ENCODE measurements at places on chromosomes 7 and 10.

GRCh38 chr7:35004531-35005095, 32.7 kb downstream of the DPY19L1 start:
- no peak for DNase-seq

GRCh38 chr7:28095231-28095630, 85.4 kb downstream of the JAZF1 start:
- no peak for DNase-seq

DNA sequence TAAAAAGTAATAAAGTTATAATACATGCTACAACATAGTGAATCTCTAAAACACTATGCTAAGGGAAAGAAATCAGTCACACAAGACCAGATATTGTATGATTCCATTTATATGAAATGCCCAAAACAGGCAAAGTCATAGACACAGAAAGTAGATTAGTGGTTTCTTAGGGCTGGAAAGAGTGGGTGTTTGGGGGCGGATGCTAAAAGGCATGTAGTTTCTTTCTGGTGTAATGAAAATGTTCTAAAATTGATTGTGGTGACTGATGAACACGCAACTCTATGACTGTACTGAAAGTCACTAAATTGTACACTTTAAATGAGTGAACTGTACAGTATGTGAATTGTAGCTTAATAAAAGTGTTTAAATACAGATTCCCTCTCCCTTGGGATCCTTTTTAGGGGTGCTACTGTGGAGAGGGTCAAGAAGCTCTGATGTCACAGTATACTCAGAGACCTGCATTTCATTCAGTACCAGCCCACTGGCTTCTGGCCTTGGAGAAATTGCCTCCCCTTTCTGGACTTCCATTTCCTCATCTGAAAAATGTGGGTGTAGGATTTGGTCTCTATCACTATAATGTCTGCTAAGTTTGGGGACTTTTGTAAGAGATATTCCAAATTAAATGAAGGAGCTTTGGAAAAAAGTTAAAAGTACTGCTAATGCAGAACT, 46.4 kb downstream of the AOAH start:
- DNase-seq = no peak

DNA sequence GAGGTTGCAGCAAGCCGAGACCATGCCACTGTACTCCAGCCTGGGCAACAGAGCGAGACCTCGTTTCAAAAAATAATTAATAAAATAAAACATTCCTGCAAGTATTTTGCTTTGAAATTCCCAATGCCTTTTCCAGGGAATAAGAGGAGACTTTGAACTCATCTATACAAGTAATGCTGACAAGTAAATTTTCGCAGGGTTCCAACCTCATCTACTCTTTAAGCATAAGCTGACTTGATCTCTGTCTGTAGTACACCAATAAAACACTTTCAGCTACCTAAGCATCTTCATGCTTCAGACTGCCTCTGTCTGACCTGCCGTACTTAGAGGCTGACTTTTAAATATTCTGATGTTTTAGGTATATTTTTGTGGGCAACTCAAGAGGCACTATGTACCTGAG, 13.7 kb upstream of the BEND7 start:
- no peak for DNase-seq

DNA sequence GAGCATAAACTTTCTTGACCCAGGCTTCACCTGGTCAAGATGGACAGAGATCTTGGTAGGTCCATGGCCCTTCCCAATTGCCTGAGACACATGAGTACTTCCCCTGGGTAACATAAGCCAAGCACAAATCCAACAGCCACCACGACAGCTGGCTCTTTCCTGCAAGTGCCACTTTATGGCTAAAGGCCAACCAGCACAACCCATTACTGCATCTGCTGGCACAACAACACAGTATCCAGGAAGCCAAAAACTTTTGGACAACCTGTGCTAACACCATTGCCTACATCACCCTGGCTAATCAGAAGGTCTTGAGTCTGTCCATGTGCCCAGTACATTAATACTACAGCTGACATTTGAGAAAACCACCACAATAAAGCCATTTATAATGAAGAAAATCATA, 548.0 kb upstream of the SEMA3D start:
- DNase-seq = no peak

DNA sequence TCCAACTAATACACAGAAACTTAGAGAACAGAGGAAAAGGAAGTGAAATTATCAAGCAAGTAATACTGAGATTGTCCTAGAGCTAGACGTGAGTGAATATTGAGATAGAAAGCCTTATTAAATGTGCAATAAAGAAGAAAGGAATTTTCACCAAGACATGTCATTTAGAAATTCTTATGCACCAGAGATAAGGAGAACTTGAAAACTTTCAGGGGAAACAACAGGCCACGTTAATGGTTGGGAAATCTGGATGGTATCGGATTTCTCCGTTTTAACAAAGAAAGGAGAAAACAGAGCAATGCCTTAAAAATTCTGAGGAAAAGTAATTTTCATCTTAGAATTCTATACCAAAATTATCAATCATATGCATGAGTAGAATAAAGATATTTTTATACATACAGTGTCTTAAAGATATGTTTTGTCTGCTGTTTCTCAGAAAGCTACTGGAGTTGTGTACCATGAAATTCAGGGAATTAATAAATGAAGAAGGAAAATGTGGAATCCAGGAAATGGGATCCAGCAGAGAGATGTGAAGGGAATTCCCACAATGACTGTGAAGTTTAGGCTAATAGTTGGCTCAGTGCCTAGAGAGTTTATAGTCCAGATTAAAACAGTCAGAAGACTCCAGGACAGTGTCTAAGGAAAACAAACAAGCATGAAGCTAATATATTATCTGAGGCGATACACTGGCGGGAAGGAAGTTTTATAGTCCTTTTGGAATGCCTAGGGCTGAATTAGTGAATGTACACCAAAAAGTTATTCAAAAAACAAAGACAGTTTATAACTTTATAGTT, 159.5 kb downstream of the PPP1R9A start:
- DNase-seq = no peak

DNA sequence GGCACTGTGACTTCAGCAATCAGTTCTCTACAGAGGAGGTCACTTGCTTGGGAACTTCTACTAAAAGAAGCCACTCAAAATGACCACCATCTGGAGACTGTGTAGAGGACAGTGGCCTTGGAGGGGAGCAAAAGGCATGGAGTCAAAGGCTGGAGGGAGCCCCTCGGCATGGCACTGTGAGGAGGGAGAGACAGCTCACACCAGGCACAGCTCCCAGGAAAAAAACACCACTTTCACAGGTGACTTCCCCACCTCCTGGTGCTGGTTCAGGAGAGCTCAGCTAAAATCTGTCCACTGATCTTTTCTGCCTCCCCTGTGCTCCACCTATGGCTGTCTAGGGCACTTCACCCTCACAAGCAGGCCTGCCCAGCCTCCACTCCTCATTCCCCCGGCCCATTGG, 649.4 kb upstream of the MGMT start:
- DNase-seq = no peak
